Activated CD8-positive, alpha-beta memory T cell treated with anti-CD3 and anti-CD28 coated beads for 36 hours (primary cell): ENCODE measurements at places on chromosomes 16 and 17. TPM values are rescaled to one million over a fixed set of nuclear protein-coding genes. Genes with fewer than 3 reads are reported as not detected.

Gene FOXN1
- total RNA-seq: not detected

Gene GRIN2C
- not detected for total RNA-seq

Gene CCDC78
- total RNA-seq: 8.6 TPM

Gene SDF2
- 47.1 TPM for total RNA-seq

Gene CYGB
- total RNA-seq: not detected

Gene KRTAP4-3
- not detected for total RNA-seq

Gene MPP3
- 0.40 TPM for total RNA-seq

Gene FSCN2
- 0.50 TPM for total RNA-seq

Gene VAT1L
- total RNA-seq: not detected

Gene OTOP2
- not detected for total RNA-seq

Gene TIMM22
- 18.9 TPM for total RNA-seq

Gene ASIC2
- total RNA-seq: not detected

Gene CD300E
- not detected for total RNA-seq

Gene DNAH9
- total RNA-seq: not detected
